ENCODE measurements at places on chromosomes 12 and 14.

DNA sequence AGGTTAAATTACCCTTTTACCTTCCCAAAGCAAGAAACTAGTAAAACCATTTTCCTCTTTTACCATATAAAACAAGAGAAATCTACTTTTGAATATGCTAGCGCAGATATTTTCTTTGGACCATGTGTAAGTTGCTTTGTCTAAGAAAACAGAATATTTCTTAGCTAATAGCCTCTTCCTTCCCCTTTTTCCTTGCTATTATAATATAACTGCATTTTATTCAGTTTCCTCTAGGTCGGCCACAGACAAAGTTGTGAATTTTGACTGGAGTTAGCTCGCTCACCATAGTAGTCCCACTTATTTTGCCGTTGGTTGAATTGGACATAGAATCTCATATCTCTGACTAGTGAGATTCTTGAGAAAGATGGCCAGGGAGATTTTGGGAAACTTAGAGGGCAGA lies 115.6 kb downstream of the PLEKHA5 start:
- no peak for DNase-seq

- DNase-seq: peak; percentile 93
Observed at GRCh38 chr12:5807090-5807414, 138.0 kb downstream of the ANO2 start.

DNA sequence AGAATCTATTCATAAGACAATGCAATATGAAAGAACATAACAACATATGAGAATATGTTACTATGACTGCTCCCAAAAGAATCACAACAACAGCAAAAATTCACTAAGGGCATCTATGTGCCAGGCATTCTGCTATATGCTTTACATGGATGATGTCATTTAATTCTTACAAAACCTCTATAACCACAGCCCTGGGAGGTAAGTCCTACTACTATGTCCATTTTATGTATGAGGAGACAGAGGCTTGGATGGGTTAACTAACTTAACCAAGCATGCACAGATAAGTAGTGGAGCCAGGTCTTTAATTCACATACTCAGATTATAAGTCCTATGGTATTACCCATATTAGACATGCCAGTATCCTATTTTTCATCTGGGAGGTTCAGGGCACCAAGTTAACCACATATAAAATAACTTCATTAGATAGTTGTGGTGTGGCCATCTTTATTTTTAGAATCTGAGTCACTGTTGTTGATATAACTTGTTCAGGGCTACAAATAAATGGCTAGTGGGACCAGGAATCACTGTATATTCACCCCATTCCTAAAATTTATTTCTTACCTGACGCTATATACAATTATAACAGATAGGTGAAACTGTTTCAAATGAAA lies 33.2 kb upstream of the RAD51AP1 start:
- peak; percentile 32 for DNase-seq

DNA sequence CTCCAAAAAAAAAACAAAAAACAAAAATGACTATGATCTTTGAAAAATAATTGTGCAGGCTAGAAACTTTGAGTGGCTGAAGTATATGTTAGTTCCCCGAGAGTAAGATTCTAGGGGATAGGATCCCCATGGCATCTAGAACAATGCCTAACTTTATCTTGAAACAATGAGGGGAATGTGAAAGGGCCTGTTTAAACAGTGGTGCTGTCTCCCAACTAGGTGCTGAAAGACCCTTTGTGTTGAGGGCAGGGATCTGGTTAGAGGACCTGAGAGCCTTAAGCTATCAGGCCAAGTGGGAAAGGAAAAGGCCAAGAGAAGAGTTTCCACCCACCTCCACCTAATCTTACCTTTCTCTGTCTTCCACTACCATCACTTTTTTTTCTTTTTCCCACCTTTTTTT lies 6.8 kb upstream of the YLPM1 start:
- no peak for DNase-seq

DNA sequence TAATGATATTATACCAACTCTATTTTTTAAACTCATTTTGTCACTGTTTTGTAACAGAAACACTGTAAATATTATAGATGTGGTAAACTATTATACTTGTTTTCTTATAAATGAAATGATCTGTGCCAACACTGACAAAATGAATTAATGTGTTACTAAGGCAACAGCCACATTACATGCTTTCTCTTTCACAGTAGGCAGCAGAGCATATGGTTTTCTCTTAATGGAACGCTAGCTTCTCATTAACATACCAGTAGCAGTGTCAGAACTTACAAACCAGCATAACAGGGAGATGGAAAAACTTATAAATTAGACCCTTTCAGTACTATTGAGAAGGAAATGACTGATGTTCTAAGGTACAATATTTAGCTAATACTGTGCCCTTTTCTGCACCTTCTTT lies 398.8 kb downstream of the PRKD1 start:
- no peak for DNase-seq

GRCh38 chr12:31958569-31959160 lies 550 bp upstream of the RESF1 start:
- no peak for DNase-seq

- DNase-seq: peak; percentile 79
Observed at GRCh38 chr12:27554421-27555186, 30.6 kb downstream of the PPFIBP1 start.

DNA sequence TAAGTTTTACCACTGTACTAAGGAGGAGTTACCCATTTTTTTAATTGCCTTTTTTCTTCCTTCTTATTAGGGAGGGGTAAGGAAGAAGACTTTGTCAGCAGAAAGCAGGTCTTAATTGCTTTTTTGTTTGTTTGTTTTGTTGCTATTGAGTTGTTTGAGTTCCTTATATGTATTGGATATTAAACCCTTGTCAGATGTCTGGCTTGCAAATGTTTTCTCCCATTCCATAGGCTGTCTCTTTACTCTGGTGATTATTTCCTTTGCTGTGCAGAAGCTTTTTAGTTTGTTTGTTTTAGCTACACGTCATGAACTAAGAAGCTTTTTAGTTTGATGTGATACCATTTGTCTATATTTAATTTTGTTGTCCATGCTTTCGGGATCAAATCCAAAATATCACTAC lies 13.3 kb downstream of the SPIC start:
- no peak for DNase-seq

DNA sequence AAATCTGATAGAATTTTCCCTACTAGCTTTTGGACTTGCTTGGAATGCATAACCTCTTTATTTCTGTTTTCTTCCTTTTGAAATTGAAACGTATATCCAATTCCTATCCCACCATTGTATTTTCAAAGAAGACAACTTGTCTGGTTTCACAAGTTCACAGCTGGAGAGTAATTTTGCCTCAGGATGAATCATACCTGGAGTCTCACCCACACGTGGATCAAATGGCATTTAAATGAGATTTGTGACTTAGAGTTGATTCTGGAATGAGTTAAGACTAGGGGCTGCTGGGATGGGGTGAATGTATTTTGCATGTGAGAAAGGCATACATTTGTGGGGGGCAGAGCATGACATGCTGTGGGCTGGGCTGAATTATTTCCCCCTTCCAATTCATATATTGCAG lies 516.5 kb upstream of the MGAT4C start:
- peak; percentile 60 for DNase-seq

GRCh38 chr12:12872139-12872933 lies 19.0 kb upstream of the GPRC5A start:
- peak; percentile 69 for DNase-seq

- no peak for DNase-seq
Observed at GRCh38 chr14:67440513-67440912, 28.5 kb upstream of the PLEK2 start.

DNA sequence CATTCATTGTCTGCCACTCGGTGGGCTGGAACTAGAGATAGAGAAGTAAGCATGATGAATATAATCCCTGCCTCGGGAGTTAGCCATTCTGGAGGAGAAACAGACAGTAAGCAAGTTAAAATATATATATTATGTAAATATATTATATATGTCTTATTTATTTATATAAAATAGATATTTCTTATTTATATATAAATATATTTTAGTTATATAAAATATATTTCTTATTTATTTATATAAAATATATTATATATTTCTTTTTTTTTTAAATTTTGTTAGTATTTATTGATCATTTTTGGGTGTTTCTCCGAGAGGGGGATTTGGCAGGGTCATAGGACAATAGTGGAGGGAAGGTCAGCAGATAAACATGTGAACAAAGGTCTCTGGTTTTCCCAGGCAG lies 78.1 kb upstream of the TBX5 start:
- no peak for DNase-seq

- DNase-seq: peak; percentile 69
Observed at GRCh38 chr12:98355322-98355721, 160.1 kb upstream of the TMPO start.

- DNase-seq: no peak
Observed at GRCh38 chr12:123931686-123932321, 40.8 kb downstream of the CCDC92 start.

- no peak for DNase-seq
Observed at GRCh38 chr12:48413388-48413787, 59.0 kb upstream of the ANP32D start.

DNA sequence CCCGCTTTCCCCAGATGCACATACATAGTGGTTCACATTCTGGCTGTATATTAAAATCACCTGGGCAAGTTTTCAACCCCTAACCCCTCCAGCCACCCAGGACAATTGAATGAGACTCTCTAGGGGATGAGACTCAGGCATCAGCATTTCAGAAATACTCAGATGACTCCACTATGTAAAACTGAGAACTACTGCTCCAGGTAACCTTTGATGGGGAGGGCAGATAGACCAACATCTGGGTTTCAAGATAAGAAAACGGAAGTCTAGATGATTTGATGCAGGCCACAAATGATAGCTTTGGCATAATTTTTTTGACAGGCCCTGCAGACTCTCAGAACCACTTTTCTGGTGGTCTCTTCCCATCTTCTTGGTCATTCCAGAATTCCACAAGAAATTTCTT lies 341.1 kb downstream of the EMP1 start:
- no peak for DNase-seq

DNA sequence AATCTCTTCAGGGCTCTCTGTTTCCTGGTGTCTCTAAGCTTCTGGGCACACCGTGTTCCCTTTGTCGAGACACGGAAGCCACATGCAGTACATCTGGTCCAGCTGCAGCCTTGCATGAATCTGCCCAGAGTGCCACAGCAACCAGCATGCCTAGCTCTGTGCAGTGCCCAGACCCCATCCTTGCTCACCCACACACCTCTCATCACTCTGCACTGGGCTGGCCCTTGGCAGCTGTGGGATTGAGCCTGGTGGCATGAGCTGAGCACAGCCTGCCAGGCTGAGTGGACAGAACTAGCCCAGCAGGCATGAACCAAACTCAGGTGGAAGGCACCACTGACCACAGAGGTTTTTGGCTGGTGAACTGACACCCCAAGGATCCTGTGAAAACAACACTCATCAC lies 279.9 kb downstream of the ATXN7L3B start:
- DNase-seq: no peak

DNA sequence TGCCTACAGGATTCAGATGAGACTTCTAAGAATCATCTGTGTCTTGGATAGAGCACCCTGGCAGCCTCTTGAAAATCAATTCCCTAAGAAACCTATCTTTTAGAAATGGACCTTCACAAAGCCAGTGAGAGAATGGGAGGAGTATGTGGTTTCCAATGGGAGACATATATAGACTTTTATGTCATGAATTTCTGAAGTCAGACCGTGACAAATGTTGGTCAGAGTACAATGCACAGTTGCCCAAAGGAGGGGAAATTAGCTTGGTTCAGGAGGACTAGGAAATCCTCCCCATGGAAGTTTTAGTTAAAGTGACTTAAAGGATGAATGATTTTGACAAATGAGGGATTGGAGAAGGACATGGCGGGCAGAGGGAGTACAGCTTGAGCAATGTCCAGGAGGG lies 194.4 kb downstream of the DAD1 start:
- no peak for DNase-seq

- DNase-seq: peak; percentile 86
Observed at GRCh38 chr12:92036771-92037453, 108.7 kb downstream of the BTG1 start.

DNA sequence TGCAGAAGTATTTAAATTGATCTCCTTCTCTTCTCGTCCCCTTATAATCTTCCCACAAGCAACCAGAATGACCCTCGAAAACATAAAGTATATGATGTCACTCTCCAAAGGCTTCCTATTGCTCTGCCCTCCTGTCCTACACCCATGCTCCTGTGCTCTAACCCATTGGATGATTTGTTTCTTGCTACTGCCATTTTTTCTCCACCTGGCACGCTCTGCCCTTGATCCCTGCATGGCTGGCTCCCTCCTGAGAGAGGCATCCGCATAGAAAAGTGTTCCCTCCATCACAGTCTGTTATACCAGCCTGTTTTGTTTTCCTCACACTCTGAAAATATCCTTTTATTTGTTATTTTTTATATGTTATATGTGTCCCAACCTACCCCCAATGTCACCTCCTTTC lies 19.8 kb downstream of the MYRFL start:
- no peak for DNase-seq

- DNase-seq: no peak
Observed at GRCh38 chr12:27469176-27469736, 22.7 kb downstream of the SMCO2 start.

DNA sequence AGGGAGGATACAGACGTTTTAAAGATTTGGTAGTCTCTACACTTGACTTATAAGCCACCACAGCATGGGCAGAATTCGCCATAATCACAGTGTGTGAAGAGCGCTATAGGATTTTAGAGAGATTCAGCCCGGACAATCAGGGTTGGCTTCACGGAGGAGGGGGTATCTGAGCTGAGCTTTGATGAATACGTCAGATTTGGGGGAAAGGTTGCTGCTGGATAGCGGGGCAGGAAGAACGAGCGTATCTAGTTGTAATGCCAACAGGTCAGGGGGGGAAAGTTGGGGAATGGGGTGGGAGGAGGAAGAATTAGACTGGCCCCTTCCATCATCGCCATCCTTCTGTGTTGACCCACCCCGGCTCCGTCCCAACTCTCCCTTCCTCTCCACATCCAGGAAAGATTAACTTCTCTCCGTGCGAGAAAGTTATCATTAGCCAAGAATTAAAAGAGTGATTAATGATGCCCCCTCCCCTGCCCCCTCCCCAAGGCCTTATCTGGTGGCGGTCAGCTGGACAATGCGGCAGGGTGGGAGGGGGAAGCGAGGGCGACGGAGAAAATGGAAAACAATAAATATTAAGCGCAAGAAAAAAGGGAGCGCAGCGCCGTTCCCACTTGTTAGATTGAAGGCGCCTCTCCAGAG lies 13.5 kb upstream of the GPATCH2L start:
- no peak for DNase-seq

GRCh38 chr12:3171195-3171591 lies 94.0 kb downstream of the TSPAN9 start:
- no peak for DNase-seq

- DNase-seq: no peak
Observed at GRCh38 chr14:23864259-23864658, 89.3 kb upstream of the DHRS4 start.

GRCh38 chr12:106907411-106907810 lies 48.3 kb upstream of the TMEM263 start:
- no peak for DNase-seq

DNA sequence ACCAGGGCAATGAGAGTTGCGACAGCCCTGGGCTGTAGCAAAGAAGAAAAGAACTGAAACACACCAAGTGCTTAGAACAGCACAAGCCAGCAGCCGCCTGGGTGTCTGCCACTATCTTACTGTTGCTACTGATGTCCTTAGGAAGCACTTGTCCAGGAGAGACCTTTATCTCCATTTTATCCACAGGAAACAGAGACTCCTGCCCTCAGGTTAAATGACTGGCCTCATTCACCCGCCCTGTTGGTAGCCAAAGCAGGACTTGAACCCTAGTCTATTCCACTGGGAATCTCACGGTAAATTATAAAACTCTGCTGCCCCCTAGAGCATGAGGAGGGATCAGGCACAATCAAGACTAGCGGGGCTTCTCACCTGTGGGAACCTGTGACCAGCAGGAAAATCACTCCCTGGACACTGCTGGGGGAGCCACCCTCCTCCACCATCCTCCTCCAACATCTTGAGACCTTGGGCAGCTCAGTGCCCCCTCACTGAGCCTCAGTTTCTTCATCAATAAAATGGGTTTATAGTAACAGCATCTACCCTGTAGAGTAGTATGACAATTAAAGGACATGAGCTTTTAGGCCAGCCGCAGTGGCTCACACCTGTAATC lies 20.5 kb upstream of the TESC start:
- DNase-seq: no peak

All from fibroblast of skin of abdomen (primary cell).